ENCODE measurements at places on chromosomes 7 and 10.

DNA sequence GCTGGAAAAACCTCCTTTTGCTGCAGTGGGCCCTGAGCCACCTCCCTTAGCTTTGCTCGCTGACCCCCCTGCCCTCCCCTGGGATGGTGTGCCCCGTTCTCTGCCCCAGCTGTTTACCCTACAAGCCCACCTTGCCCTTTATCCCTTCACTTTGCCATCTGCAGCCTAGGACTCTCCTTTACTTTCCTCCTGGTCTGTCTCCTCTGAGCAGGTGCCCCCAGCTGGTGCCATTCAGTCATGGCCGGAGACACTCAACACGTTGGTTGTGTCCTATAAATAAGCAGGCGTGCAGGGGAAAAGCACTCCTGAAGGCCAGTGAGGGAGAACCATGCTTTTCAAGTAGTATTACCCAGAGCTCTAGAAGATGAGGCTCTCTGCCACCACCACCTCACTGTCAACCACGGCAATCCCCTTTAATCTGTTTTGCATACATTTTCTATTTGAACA, 6.1 kb downstream of the RASSF4 start:
- DNase-seq: no peak

DNA sequence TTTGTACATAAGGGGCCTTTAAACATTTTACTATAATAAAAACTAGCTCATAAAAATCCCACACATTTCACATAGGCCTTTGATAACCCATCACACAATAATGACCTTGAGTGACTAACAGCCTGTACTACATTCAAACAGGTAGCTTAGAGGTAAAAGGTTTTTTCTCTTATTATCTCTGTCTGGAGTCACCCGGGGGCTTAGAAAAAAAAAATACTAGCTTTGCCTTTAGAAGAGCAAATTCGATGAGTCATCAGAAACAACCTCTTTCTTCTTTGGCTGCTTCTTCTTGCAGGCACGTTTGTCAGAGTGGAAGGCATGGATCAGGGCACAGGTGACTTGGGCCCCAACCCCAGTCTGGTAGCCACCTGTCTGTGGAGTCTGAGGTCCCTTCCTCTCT, 43.4 kb upstream of the ADO start:
- DNase-seq: no peak

DNA sequence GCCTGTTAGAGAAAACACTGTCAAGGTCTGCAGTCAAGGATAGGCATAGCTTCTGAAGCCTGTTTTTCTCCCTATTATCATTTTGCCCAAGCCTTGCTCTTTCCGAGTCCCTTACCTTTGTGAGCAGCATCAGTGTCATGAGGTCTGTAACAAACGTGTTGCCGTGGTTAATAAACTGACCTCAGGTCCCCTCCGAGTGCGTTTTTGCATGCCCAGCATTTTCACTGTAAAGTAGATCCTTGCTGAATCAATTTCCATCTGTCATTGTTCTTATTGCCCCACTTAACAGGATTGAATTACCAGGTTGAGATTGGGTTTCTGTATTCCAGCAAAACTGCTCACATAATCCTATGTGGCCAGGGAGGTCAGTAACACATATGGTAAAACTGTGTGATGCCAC, 110.3 kb downstream of the ZNF248 start:
- DNase-seq: no peak

DNA sequence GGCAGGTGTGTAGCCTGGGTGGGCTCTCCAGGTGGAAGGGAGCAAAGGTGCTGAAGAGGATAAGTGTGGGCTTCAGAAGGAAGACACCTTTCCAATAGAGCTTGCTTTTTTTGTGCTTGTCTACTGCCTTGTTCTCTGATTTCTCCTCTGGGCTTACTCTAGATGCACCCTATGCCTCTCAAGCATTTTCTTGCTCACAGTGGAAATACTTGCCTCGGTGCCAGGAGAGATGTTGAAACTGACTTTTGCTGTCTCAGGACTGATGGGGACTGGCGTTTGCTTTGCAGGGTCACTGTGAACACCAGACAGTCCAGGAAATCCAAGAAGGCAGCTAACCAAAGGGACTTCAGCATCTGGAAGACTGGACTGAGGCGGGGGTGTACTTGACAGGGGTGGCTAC, 187.9 kb downstream of the SNX10 start:
- no peak for DNase-seq

DNA sequence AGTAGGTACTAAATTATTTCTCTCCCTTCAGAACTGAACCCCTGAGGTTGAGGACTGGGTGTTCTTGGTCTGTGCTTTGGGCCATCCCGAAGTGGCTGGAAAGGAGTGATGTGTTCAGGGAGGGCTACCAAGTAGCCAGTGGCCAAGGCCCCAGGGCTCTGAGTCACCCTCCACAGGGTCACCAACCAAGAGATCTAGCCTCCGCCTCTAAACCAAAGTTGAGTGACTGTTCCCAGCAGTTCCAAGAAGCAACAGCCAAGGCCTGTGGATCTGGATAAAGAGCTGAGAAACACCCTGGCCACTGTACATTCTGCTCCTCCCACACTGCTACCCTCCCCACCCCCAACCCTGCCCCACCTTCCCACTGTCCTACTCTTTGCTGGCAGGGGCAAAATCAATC, 35.5 kb upstream of the KCNMA1 start:
- DNase-seq: no peak

- no peak for DNase-seq
These were observed 47.8 kb downstream of the NRCAM start for GRCh38 chr7:108408296-108408991.

GRCh38 chr7:105642264-105642663, 61.0 kb upstream of the EFCAB10 start:
- DNase-seq: no peak

DNA sequence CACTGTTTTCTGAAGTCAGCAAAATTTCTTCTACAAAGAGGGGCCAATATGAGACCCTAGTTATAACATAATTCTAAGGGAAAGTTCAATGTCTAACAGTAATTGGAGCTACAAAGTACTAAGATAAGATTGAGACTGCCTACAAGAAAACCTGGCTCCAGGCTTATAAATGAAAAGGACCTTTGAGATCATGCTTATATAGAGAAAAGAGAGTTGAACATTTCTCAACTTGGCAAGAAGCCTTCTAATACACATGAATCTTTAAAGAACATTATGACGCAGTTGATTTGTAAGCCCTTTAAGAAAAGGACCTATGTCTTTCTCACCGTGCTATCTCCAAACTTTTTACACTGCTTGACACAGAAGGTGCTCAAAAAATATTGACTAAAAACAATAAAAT, 87.9 kb downstream of the TPK1 start:
- DNase-seq: no peak

- no peak for DNase-seq
These were observed 17.9 kb downstream of the FGFBP3 start for GRCh38 chr10:91891125-91892001.

DNA sequence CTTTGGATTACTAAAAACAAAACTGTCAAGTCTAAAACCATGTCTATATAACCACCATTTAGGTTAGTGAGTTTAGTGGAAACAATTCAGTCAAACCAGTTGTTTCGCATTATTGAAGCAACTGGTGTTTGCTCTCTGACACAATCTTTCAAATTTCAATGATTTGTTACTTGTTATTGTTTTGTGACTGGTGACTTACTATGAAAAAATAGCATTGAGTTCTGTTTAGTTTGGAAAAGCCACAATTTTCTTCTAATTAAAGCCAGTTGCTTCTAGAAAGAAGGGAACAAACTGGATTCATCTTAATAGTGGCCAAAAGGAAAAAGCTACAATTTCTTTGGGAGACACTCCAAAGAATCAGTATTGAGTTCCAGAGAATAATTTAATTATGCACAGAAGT, 30.4 kb downstream of the LAMB4 start:
- no peak for DNase-seq

DNA sequence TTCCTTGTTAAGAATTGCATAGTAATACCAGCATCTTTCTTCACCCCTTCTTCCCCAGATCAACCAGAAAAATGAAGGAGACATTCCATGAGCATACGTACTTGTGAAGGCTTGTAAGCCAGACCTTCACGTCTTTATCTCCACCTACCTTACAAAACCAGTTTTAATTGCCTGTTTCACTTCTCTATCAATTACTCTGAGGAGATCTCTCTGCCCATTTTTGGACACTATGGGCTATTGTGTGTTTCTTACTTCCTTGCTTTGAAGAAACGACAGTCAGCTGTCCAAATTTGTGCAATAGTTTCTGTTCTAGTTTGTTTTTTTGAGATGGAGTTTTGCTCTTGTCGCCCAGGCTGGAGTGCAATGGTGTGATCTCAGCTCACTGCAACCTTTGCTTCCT, 349.7 kb upstream of the MBL2 start:
- DNase-seq: no peak

GRCh38 chr7:158663428-158663741, 41.2 kb downstream of the NCAPG2 start:
- no peak for DNase-seq

GRCh38 chr7:4747746-4748145, 27.7 kb upstream of the AP5Z1 start:
- DNase-seq: no peak

DNA sequence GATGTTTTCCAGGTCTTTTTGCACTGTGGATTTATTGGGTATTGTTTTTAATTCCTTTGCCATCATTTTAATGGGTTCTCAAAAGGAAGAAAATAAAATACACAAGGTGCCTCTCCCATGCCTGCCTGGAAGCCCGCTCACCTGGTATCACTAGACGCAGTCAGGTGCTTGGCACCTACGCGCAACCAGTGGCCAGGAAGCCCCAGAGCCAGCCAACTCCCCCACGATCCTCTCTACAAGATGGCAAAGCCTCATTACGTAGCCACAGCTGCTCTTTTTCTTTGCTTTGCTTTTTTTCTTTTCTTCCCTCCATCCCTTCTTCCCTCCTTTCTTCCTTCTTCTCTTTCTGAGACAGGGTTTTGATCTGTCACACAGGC, 34.3 kb downstream of the BAIAP2L1 start:
- no peak for DNase-seq

- DNase-seq: no peak
These were observed 397.2 kb upstream of the NFE2L3 start for GRCh38 chr7:25754751-25755150.

DNA sequence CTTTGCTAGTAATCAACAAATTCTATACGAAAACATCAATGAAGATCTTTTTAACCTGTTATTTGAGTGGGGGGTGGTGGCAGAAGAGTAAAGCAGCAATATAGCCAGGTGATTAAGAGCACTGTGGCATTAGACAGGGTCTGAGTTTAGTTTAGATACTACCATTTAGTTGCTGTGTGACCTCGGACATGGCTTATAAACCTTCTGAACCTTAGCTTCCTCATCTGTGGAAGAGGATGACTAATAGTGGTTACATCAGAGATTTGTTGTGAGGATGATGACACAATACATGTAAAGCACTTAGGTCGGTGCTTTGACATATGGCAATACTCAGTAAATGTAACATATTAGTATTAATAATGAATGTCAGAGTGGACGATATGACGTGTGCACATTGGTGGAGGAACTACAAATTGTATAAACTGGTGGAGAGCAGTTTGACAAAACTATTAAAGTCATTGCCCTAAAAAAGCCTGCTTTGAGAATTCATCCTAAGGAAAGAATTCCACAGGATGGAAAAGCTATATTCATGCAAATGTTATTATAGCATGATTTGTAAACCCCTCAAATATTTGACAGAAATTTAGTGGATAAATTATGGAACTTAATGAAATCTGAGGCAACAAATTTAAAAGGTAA, 24.3 kb downstream of the SPAG6 start:
- no peak for DNase-seq

DNA sequence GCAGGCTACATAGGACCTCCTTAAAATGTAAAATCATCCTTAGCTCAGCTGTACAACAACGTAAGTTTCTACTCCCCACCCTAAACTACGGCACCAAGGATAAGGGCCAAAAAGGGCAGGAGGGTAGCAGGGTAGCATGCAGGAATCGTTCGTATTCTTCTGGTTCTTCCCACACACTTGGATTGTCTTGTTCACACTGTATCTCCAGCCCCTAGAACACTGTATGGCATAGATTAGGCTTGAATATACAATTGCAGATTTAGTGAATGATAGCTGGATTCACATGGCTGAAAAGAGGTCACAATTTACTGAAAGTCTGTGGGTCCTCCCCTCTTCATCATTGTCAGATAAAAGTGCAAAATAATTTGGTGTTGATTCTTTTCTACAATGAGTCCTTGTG, 28.2 kb upstream of the PRKAR2B start:
- no peak for DNase-seq

GRCh38 chr10:101227429-101228152, 1.7 kb downstream of the LBX1 start:
- DNase-seq: no peak

- DNase-seq: no peak
These were observed 63.5 kb downstream of the PIK3AP1 start for GRCh38 chr10:96656839-96657238.

GRCh38 chr7:33922820-33923219, 17.5 kb downstream of the BMPER start:
- no peak for DNase-seq

GRCh38 chr7:381211-382042, 91.5 kb downstream of the FOXL3 start:
- DNase-seq: no peak

- DNase-seq: no peak
These were observed 29.7 kb upstream of the GSDME start for GRCh38 chr7:24786941-24787340.

DNA sequence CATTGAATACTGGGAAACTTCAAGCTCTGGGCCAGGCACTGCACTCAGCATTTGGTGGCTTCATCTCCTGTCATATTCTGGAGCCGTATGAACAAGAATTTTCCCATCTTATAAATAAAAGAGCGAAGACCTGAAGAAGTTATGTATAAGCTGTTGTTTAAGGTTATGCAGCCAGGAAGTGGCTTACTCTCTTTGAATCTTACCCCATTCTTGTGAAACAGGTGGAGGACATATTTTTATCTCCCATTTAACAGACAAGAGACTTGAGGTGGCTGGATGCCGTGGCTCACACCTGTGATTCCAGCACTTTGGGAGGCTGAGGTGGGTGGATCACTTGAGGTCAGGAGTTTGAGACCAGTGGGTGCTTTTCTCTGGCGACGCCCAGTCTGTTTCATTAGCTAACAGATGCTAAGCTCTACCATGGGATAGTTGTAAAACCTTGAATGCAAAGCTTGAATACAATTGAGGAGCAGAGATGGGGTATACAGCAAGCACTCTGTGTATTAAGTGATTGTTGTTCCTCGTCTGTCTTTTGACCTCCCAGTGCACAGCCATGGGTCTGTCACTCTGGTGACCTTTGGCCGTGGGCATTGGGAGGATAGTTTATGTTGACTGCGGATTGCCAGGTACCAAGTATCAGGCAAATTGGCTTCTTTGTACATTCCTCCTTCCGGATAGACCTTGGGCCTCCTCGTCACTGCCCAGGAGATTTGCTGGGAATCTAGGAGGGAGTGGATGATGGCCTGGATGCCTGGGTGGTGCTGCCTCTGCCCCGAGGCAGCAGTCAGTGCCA, 85.8 kb downstream of the GRK5 start:
- DNase-seq: no peak

DNA sequence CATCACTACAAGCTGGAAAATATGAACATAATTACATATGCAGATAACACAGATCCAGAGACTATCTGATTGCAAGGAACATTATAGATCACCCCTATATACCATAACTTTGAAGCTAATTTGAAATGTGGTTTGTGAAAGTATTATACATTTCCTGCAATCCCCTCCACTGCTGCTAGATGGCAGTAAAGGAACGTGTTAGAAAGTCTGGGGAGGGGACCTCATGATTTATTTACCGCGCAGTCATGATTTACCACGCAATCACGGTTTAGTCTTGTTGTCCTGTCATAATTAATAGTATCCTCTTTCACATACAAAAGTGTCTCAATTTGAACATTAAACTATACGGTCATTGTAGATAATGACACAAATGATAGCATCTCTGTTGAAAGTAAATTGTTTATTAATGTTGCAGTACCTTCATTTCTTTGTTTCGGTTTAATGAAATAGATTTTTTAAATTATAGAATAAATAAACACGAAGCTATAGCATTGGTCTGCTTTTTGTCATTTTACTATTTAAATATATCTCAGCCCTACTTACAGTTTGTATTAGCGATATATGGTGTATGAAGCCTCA, 145.3 kb upstream of the PRSS1 start:
- peak; percentile 14 for DNase-seq
